Adrenal gland (tissue), 19 donors: ENCODE measurements at places on chromosomes 3 and 15. TPM values are rescaled to one million over a fixed set of nuclear protein-coding genes. Genes with fewer than 3 reads are reported as not detected.

OXSR1 gene
- 14.8 TPM for polyA plus RNA-seq

SCAANT1 gene
- polyA plus RNA-seq, result not detected

ATXN7 gene
- polyA plus RNA-seq, result 12.1 TPM

APBA2 gene
- polyA plus RNA-seq, result 2.1 TPM

RNU5B-1 gene
- polyA plus RNA-seq, result not detected
